ENCODE measurements at places on chromosomes 7 and 10. TPM values are rescaled to one million over a fixed set of nuclear protein-coding genes. Genes with fewer than 3 reads are reported as not detected.

DNA sequence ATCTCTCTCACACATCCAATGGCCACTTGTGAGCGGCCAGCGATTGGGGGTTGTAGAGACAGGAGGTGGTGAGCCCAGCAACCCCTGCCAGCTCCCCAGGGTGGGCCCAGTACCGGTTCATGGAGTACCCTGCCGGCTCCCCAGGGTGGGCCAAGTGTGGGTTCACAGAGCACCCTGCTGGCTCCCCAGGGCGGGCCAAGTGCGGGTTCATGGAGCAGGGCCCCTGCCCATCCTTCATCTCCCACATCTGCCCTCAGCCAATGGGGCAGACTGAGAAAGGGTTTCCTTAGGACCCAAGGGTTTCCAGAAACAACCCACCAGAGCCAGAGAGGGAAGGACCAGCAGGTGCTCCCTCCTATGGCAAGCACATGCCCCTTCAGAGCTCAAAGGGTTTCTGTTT is 21.4 kb upstream of the SLIT1 start:
- DNase-seq, result no peak

DNA sequence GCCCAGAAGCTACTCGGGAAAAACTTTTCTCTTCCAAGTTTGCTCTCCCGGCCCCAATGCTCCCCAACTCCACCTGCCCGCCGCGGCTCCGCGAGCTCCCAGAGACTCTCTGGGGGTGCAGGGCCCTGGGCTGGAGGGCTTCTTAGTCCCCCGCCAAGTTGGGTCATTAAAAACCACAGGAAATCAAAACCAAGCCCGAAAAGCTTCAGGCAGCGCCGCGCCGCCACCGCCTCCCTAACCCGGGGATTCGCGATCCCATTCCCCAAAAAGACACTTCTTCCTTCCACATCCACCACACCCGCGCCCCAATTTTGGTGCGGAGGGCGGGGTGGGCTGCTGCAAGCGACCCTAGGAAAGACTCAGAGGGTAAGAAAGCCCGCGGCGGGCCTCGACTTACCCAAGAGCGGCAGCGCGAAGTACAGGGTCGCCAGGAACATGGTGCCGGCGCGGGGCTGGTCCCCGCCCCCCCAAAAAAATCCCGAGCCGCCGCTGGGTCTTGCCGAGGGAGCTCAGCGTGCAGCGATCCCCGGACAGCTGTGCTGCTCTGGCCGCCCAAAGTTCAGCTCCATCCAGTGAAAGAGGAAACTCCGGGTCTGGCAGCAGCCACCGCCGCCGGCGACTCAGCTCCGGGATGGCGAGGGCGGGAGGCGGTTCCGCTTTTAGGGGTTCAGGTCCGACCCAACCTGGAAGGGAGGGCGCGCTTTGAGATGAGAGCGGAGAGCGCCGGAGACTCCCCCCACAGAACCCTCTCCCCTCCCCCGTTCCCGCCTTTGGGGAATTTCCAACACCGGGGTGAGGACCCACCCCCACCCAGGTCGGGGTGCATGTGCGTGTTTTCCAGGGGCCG is 1.2 kb downstream of the GFRA1 start:
- no peak for DNase-seq

GRCh38 chr7:151732292-151732691 is 144.6 kb downstream of the PRKAG2 start:
- no peak for DNase-seq

DNA sequence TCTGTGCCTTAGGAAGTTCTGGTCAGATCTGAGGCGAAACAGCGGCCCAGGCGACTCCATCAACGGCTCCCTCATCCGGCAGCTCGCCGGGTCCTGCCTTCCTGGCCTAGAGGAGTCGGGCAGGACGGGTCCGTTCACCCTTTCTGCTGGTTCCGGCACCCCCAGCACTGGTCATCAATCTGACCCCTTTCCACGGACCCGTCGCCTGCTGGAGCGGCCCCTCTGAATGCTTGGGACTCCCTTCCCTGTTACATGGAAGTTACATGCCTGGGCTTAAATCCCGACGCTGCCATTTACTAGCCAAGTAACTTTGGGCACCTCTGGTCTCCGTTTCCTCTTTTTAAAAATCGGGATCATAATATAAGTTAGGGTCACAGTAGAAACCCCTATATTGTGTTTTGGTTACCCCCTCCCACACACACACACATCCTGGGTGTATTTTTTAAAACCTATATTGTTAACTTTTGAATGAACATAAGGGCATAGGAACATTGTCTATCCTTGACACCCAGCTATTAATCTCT is 607 bp upstream of the GGCT start:
- no peak for DNase-seq

GRCh38 chr10:12938271-12938670 is 63.2 kb downstream of the CCDC3 start:
- DNase-seq, result no peak

The CTAGE4 gene
- total RNA-seq, result 0.29 TPM

The OR6V1 gene
- not detected for total RNA-seq
